ENCODE measurements at places on chromosomes 7 and 10. TPM values are rescaled to one million over a fixed set of nuclear protein-coding genes. Genes with fewer than 3 reads are reported as not detected.

GRCh38 chr7:44438816-44439215 is 51.6 kb downstream of the NUDCD3 start:
- H3K4me3 ChIP-seq, result no peak overlapping the region
- peaks cover 3% of the 10 kb centered on the region for H3K36me3 ChIP-seq
- no peak overlapping the region for H3K27ac ChIP-seq
- no peaks in the 10 kb centered on the region for H3K27me3 ChIP-seq

DNA sequence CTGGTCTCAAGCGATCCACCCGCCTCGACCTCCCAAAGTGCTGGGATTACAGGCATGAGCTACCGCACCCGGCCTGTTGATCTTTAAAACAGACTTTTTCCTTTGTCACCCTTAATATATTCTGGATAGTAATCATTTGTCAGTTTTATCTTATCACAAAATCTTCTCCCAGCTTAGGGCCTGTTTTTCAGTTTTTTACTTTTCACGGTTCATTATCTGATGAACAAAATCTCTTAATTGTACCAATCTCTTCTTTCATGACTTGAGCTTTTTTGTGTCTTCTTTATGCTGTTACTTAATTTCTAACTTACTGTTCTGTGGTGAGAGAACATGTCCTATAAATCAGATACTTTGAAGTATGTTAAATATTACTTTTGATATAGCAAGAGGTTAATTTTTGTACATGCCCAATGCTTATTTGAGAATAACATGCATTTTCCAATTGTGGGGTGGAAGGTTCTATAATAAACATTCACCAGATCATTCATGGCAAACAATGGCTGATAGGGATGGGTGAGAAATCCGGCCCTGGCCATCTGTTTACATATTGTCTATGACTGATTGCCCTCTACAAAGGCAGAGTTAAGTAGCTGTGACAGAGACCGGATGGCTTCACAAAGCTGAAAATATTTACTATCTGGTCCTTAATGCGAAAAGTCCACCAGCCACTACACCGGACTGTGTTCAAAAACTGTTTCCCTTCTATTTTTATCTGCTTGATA is 5.3 kb downstream of the PAPOLB start:
- no peaks in the 10 kb centered on the region for H3K4me1 ChIP-seq
- H3K27me3 ChIP-seq, result peaks cover 15% of the 10 kb centered on the region
- DNase-seq, result no peak
- no peak overlapping the region for H3K4me3 ChIP-seq
- no peak overlapping the region for H3K27ac ChIP-seq
- H3K36me3 ChIP-seq, result peaks cover under 1% of the 10 kb centered on the region

GRCh38 chr7:48786951-48787350 is 137.4 kb upstream of the CDC14C start:
- no peaks in the 10 kb centered on the region for H3K36me3 ChIP-seq
- H3K27me3 ChIP-seq, result no peaks in the 10 kb centered on the region
- no peak overlapping the region for H3K4me3 ChIP-seq
- no peak overlapping the region for H3K27ac ChIP-seq

Gene PARD3
- total RNA-seq, result 73.4 TPM

GRCh38 chr7:29328811-29329210 is 134.2 kb downstream of the CHN2 start:
- no peaks in the 10 kb centered on the region for H3K36me3 ChIP-seq
- H3K4me1 ChIP-seq, result peaks cover 34% of the 10 kb centered on the region
- DNase-seq, result no peak
- H3K4me3 ChIP-seq, result no peak overlapping the region
- no peaks in the 10 kb centered on the region for H3K27me3 ChIP-seq

GRCh38 chr10:5988336-5988920 is 11.1 kb upstream of the IL15RA start:
- no peak for DNase-seq
- H3K4me1 ChIP-seq, result peaks cover 5% of the 10 kb centered on the region
- no peak overlapping the region for H3K4me3 ChIP-seq
- peaks cover 26% of the 10 kb centered on the region for H3K27me3 ChIP-seq
- H3K27ac ChIP-seq, result no peak overlapping the region
- H3K36me3 ChIP-seq, result no peaks in the 10 kb centered on the region

DNA sequence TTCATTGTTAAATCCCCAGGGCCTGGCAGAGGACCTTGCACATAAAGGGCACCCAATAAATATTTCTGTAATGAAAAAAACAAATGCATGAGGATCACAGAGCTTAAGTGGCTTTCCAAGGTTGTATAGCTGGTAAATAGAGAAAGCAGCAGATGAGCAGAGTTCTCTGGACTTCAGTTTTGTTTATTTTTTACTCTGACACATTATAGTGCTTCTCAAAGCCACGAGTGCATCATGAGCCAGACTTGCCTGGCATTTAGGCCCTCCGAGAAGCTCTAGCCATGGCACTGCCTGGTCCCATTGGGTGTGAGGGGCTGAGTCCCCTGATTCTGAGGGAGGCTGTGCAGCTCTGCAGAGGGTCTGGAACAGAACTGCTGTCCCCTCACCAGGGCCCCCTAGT is 87.2 kb upstream of the ZNF32 start:
- peaks cover 20% of the 10 kb centered on the region for H3K27me3 ChIP-seq
- DNase-seq, result no peak
- no peaks in the 10 kb centered on the region for H3K4me1 ChIP-seq
- H3K27ac ChIP-seq, result no peak overlapping the region
- H3K4me3 ChIP-seq, result no peak overlapping the region

Gene GNAT3
- total RNA-seq, result not detected

- no peak overlapping the region for H3K4me3 ChIP-seq
- no peak for DNase-seq
- no peak overlapping the region for H3K27ac ChIP-seq
- H3K36me3 ChIP-seq, result peaks cover 3% of the 10 kb centered on the region
Measured at GRCh38 chr7:117862378-117862777, 10.9 kb downstream of the CTTNBP2 start.

DNA sequence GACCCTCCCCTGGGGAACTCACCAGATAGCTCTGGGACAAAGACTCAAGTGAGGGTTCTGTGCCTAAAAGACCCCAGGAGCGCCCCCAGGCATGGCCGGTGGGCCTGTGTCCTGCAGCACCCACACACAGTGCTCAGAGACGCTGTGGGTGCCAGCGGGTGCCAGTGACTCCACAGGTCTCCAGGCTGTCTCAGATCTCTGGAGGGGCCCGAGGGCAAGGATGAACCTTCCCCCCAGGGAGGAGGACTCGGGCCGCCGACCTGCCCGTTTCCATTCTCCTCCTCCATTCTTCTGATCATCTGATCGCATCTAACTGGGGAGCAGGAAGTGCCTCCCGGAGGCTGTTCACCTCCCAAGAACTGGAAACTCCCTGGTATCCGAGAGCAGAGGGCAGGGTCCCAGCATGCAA is 980 bp downstream of the ADAM8 start:
- H3K36me3 ChIP-seq, result no peaks in the 10 kb centered on the region
- H3K4me3 ChIP-seq, result peak overlapping the region; percentile 45
- peaks cover 22% of the 10 kb centered on the region for H3K4me1 ChIP-seq
- no peak overlapping the region for H3K27ac ChIP-seq
- H3K27me3 ChIP-seq, result peaks cover 11% of the 10 kb centered on the region

DNA sequence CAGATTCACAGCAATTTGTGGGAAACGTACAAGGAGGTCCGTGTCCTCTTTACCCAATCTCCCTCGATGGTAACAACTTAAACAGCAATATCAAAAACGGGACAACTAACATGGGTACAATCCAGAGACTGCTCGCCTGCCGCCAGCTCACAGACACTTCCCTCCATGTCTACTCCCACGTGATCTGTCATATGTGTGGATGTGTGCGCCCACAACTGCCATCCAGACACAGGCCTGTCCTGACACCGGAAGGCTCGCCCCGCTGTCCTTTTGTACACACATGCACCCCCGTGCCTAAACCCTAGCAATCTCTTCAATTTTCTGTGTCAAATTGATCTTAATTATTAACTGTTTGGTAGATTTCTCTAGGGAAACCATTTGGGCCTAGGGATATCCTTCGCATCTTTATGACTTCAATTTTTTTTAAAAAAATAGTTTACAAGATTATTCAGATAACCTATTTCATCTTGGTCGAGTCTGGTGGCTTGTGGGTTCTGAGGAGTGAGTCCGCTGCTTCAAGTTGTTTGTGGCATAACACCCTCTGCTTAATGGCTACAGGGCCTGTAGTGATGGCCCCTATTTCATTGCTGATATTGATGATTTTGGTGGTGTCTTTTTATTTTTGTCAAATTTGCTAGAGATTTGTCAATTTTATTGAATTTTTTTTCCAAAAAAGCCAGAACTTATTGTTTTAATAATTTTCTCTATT is 260.6 kb downstream of the MAD1L1 start:
- H3K27me3 ChIP-seq, result no peaks in the 10 kb centered on the region
- no peak overlapping the region for H3K4me3 ChIP-seq
- DNase-seq, result no peak
- H3K27ac ChIP-seq, result no peak overlapping the region
- H3K36me3 ChIP-seq, result peaks cover 18% of the 10 kb centered on the region
- H3K4me1 ChIP-seq, result peaks cover 8% of the 10 kb centered on the region

DNA sequence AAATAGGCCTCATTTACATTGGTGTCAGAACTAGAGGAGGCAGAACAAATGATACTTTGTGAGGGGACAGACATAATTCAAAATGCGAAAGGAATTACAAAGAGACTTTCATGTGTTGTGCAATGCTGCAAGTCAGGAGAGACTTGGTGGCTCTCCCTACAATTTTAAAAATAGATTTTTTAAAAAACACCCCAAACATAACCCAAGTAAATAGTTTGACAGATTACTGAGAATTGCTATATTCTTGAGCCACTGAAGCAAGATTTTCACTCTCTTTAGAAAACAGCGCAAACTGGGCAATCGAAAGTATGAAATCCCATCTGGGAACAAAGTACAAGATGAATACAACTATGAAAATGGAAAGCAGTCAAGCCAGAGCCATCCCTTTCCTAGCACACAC is 126.3 kb upstream of the NPY start:
- peaks cover 2% of the 10 kb centered on the region for H3K4me1 ChIP-seq
- DNase-seq, result no peak
- no peaks in the 10 kb centered on the region for H3K36me3 ChIP-seq
- no peak overlapping the region for H3K4me3 ChIP-seq
- H3K27ac ChIP-seq, result no peak overlapping the region

DNA sequence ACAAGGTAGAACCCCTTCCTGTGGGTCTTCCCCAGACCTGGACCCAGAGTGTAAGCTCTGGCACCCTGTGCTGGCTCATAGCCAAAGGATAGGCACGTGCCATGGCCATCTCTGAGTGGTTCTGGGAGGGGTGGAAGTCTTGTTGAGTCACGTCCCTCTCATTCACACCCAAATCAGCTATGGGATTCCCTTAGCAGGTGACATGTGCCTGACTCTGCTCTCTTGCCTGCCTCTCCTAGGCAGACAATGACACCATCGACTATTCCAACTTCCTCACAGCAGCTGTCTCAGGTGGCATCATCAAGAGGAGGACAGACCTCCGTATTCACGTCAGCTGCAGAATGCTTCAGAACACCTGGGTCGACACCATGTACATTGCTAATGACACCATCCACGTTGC is 59.8 kb downstream of the C10orf120 start:
- H3K4me3 ChIP-seq, result no peak overlapping the region
- no peak overlapping the region for H3K27ac ChIP-seq
- no peaks in the 10 kb centered on the region for H3K4me1 ChIP-seq
- peaks cover 32% of the 10 kb centered on the region for H3K27me3 ChIP-seq

- no peak for DNase-seq
- no peak overlapping the region for H3K4me3 ChIP-seq
- no peak overlapping the region for H3K27ac ChIP-seq
- no peaks in the 10 kb centered on the region for H3K27me3 ChIP-seq
- peaks cover 9% of the 10 kb centered on the region for H3K4me1 ChIP-seq
- H3K36me3 ChIP-seq, result no peaks in the 10 kb centered on the region
Measured at GRCh38 chr10:6348096-6348874, 145.6 kb downstream of the PFKFB3 start.

Gene PAPOLB
- 0.22 TPM for total RNA-seq

Gene FBXL13
- 3.6 TPM for total RNA-seq

GRCh38 chr10:67935223-67935622 is 50.8 kb downstream of the SIRT1 start:
- H3K27me3 ChIP-seq, result no peaks in the 10 kb centered on the region
- no peak overlapping the region for H3K27ac ChIP-seq
- peaks cover 25% of the 10 kb centered on the region for H3K36me3 ChIP-seq

All from mesothelial cell of epicardium (in vitro differentiated cells).